ENCODE measurements at places on chromosomes 2 and 18.
A peak's percentile ranks its signal among the peaks of the same experiment; 100 is the strongest.

DNA sequence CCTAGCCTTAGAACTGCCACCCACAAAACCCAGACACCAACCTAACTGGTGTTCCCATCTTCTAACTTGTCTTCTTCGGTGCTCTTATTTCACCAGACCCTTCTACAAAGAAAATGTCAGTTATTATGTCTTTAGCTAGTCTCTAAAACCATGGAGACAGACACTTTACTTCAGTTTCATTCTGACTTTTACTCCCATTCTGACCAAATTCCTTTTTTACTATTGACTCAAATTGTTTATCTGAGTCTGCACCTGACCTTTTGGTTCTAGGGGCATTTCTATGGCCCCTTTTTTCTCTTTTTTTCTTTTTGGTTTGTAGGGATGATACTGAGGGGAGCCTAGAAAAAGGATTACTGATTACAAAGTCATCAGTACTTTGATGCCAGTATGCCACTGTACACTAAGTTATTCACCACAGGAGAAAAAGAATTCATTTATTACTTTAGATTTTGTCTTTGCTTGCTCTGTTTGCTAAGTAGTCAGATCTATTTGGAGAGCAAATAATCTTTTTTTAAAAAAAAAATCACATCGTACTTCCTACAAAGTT, 6.8 kb upstream of the SLC1A4 start:
- no peak for DNase-seq

DNA sequence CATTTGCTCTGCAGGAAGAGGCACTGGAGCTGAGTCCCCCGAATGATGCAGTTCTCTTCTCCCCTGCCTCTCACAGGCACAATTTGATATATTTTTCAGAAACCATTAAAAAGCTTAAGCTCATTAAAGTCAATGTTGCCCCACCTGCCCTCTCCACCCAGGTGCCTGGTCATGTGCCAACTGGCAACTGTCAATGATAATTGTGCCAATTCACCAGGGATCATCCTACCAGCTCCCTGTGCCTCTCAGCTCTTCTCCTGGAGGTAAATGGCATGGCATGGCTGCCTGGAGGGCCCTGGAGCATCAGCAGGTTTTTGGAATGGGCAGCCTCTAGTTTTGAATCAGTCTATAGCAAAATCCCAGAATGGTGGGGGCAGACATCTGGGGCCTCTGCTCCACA, 279.6 kb upstream of the ID2 start:
- DNase-seq = peak; percentile 71

DNA sequence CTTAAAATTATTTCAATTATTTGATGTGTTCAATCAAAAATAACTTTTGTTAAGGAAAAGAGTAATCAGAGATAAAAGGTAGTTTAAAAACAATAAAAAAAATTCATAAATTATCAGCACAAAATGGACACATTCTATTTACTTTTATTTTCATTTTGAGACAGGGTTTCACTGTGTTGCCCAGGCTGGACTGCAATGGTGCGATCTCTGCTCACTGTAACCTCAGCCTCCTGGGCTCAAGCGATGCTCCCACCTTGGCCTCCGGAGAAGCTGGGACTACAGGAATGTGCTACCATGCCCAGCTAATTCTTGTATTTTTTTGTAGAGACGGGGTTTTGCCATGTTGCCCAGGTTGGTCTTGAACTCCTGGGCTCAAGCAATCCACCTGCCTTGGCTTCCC, 47.1 kb downstream of the LPIN2 start:
- DNase-seq = no peak

DNA sequence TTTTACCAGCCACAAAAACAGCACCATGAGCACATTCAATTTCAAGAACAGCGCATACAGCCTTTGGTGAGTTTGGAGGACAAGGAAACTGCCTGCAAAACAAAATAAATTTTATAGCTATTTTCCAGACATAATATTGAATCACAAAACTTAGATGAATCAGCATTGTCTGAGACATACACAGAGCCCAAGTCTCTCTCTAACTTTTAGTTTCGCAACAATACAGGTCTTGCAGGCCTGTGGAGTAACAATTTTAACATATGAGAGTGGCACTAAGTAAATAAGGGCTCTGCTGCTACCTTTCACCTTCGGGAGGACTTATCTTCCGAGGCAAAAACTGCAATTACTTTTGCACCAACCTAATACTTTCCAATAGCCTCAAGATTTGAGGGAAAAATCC, 56.1 kb upstream of the PEX13 start:
- no peak for DNase-seq

GRCh38 chr2:201057087-201057521, 14.4 kb downstream of the HYCC2 start:
- no peak for DNase-seq

- DNase-seq = no peak
These were observed 130.6 kb downstream of the COL6A3 start for GRCh38 chr2:237283131-237283928.

DNA sequence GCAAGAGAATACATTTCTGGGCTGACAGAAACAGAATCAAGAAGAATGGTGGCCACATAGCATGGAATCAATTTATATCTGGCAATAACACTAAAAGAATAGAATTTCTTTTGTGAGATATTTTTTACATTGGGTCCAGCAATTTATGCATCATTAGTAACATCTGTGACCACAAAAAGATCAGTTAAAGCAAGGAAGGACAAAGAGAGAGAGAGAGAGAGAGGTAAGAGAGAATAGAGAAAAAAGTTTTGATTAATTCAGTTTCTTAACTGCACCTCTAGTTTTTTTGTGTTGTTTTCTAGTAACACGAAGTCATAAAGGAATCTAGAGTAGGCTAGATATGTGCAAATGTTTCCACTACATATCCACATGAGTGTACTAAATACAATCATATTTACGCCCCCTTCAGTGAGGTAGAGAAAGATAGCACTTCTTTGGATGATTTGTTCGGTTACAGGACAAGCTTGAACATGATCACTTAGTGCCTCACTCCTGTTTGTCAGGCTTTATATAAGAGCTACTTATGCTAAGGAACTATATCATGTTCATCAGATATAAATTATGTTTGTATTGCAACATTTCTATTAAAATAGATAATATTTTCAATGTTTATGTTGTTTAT, 247.4 kb upstream of the COL3A1 start:
- DNase-seq = no peak

- no peak for DNase-seq
These were observed 154.9 kb downstream of the SATB2 start for GRCh38 chr2:199302851-199303250.

- DNase-seq = peak; percentile 59
These were observed 324.1 kb downstream of the CCDC178 start for GRCh38 chr18:33116376-33116775.

- no peak for DNase-seq
These were observed 121.3 kb downstream of the FMNL2 start for GRCh38 chr2:152456262-152456661.

GRCh38 chr2:37842732-37843440, 82.2 kb upstream of the RMDN2 start:
- DNase-seq = no peak

GRCh38 chr2:176107731-176108181, 676 bp downstream of the HOXD11 start:
- no peak for DNase-seq

GRCh38 chr18:10235661-10235952, 218.8 kb upstream of the APCDD1 start:
- peak; percentile 47 for DNase-seq

GRCh38 chr18:56890632-56891031, 239.5 kb downstream of the WDR7 start:
- no peak for DNase-seq

DNA sequence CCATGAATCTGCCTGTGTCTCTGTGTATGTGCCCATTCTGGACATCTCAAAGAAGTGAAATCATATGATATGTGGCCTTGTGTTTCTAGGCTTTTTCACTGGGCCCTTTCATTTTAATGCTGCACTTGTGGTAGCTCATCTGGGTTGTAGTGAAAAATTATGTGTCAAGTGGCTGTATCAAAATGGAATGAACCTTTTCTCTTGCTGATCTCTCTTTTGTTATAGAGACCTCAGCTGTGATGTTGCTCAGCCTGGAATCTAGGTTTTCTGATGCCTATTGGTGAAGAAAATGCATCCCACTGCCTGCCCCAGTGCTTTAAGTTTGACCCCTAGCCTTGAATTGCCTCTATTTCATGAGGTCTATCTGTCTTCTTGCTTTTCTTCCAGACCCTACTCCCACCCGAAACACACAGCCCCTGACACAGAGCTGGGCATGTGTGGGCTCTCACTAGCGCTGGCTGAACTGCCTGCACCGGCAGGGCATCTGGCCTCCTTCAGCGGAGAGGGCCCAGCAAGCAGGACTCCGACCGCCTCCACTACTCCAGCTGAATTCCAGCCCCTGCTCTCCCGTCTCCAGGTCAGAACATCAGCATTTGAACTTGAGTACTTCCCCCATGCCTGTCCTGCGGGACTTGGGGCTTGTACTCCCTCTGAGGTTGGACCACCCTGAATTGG, 175.8 kb upstream of the MSH6 start:
- no peak for DNase-seq

GRCh38 chr2:54572262-54572635, 116.1 kb downstream of the SPTBN1 start:
- DNase-seq = peak; percentile 17

DNA sequence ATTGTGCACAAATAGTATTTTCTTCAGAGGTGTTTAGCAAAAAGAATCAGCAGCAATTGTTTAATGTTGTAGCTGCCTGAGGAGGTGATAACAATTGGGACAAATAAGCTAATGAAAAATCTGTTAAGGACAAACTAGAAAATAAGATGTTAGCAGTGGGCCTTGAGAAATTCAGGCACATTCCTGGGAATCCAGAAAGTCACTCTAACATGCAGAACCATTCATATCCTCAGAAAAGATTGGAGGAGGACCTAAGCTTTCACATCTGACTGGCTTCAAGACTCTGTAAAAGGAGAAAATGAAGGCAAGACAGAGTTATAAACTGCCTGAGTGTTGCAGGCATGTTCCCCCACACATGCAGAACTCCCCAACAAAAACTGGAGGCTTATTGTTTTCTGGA, 353.5 kb upstream of the RGPD4 start:
- DNase-seq = no peak

DNA sequence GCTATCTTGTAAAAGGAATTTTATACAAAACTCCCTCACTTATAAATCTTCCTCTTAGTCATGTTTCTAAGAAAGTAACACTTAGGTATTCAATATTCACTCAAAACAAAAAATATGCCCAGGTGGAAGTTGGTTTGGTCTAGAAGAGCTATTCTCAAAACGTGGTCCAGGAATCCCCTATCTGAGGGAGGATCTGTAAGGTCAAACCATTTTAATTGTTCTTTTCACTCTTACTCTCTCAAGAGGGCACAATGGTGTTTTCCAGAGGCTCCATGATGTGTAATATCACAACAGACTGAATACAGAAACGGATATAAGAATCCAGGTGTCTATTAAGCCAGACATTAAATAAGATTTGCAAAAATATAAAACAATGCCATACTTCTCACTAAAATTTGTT, 9.9 kb downstream of the MOB1A start:
- DNase-seq = no peak

DNA sequence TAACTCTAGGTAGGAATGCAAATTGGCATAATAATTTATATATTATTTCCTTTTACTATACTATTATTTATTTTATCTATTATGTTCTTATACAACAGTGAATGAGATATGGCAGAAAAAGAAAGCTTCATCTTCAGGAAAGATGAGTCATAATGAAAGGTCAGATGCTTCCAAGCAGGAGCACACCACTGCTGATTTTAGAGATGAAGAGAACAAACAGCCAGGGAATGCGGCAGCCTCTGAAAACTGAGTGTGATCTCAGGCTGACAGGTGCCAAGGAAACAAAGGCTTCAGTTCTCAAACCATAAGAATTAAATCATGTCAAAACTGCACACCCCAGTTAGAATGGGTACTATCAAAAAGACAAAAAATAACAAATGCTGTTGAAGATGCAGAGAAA, 149.0 kb downstream of the CCDC178 start:
- DNase-seq = no peak

DNA sequence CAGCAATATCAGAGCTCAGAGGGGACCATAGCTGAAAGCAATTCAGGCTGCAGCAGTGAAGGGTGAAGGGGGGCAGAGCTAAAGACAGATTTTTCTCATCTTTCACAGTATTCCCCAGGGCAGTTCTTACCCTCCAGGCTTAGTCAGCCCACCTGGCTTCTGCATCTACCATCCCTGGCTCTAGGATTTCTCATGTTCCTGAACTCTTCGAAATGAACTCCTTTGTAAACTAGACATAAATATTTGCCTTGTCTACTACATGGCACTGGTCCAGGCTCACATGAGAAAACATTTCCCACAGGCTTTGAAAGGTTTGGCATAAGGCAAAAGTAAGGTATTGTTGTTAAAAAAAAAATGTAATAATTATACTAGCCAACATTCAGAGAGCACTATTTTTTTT, 23.6 kb upstream of the NEB start:
- peak; percentile 58 for DNase-seq

GRCh38 chr2:190600293-190601103, 48.4 kb upstream of the NAB1 start:
- no peak for DNase-seq

DNA sequence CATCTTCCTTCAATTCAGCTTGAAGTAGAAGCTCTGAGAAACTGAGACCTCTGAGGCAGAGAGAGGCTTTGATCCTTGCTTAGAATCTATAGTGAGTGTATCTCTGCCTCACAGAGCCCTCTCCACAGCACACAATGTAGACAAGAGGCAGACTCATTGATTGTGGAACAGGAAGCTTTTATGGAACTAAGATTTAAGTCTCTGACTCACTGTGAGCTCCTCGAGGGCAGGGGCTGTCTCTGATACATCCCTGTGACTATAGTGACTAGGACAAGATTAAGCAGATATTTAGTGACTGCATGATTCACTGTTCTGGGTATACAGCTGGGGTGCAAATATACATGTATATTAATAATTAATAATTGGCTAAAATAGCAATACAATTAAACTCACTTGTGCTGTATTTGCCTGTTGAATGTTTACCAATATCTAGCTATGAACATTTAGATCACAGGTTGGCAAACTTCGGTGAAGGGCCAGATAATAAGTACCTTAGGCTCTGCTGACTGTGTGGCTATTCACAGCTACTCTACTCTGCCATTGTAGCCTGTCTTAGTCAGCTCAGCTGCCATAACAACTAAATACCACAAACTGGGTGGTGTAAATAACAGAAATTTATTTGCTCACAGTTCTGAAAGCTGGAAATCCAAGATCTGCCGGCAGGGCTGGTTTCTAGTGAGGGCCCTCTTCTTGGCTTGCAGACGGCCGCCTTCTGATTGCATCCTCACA, 54.4 kb downstream of the ARHGEF4 start:
- no peak for DNase-seq

DNA sequence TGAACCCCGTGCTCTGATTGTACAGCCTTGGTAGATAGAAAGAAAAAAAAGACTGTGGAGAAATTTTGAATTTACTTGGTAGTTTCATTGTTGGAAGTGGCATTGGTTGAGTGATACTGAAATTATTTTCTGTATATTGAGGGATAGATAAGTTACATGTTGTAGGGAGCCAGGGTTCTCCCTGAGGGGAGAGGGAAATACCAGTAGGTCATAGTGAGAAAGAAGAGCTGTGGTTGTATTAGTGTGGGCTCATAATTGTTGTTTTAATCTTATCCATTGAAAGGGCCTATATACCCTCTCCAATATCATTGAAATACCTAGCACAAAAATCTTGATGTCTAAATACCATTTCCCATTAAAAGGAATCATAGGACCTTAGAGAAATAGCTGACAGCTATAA, 16.9 kb upstream of the RAB31 start:
- DNase-seq = no peak

Data from DMS79 treated with DMSO at 0.1 percent for 48 hours (cell line).